ENCODE measurements at places on chromosomes 3 and 15. TPM values are rescaled to one million over a fixed set of nuclear protein-coding genes. Genes with fewer than 3 reads are reported as not detected.

Gene VGLL3
- total RNA-seq, result 0.14 TPM

DNA sequence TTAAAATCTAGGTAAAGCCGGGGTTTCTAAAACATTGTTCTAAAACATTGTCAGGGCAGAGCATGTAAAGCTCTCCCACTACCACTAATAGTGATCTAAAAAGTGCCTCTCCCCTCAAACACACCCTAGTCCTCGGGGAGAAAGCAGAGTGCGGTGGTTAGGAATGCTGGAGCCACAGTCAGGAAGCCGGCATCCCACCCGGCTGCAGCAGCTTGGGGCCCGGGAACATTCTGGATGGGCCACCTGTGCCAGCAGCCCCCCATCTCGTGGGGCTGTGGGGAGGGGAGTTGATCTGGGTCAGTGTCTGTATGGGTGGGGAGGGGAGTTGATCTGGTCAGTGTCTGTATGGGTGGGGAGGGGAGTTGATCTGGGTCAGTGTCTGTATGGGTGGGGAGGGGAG lies 176.9 kb downstream of the APBA2 start:
- no peak for DNase-seq

DNA sequence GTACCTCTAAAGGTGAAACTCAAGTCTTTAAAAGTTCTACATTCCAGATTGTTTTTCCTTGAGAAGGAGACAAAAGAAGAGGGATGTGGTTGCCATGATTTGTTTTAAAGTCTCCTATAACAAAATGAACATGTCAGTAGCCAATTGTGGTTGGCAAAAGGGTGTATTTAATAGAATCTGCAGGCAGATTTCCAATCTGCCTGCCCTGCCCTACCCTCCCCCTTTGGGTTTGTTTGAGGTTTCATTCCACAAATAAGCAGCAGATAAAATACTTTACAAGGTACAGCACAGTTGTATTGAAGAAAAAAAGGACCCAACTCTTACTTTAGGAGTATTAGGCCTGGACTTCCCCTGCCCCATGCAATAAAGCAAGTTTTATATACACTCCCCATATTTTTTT lies 59.5 kb downstream of the MLH1 start:
- no peak for DNase-seq

Gene MINAR1
- total RNA-seq, result 0.63 TPM

DNA sequence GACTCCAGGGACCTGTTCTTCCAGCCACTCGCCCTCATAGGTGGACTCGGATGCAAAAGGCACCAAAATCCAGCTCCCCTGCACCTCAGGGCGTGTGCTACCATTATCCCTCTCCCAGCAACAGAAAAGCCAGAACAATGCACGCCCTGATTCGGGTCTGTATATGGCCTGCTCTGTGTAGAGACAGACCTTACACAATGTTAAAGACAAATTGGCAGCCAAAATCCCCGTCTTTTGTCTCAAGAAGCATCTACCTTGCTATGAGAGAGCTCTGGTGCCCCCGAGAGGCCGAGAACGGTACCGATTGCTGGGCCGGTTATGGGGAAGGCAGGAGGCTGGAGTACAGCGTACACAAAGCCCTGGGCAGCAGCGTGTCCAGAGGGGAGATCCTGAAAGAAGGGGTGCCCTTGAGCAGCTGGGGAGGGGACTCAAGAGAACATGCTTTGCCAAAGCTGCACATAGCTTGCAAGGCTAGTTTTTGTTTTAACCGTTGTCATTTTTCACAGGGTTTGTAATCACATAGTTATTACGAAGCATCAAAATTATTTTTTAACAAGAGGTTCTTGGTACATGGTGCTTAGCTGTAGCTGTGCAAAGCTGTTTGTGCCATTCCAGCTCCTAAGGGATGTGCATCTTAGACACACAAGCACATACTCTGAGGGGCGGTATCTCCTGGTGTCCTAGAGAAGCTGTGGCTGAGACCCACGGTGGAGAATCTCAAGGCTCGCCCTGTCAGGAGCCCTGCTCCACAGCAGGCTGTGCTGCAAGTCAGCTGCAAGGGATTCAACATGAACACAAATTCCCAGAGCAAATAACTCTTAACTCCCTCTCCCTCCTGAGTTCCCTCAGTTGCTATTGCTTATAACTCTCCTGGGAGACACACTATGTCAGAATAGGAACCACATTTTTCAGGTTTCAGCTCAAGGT lies 461.5 kb upstream of the PPP2R3A start:
- DNase-seq, result no peak

GRCh38 chr3:65006300-65006739 lies 318.5 kb upstream of the ADAMTS9 start:
- DNase-seq, result no peak

Gene LMOD3
- not detected for total RNA-seq

Gene CCRL2
- total RNA-seq, result 0.43 TPM

DNA sequence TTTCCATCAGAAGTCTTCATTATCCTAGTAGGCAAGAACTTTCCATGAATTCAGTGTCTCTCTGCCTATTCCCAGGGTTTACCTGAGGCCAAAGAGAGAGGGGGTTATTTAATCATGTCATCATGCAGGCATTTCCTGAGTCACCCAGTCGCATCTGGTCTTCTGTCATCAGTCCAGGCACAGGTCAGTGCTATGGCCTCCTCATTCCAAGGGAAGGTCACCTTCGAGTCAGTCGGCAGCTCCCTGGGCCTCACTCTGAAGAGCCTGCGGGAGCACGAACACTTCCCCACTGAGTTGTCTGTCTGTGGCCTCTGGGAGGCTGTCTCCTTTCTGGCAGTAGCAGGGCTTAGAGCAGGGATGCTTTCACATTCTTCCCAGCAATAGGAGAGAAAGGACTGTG lies 26.2 kb upstream of the LRTM1 start:
- no peak for DNase-seq

Gene LYZL4
- not detected for total RNA-seq

Gene FGF7
- not detected for total RNA-seq

Gene ALPK3
- 0.13 TPM for total RNA-seq

DNA sequence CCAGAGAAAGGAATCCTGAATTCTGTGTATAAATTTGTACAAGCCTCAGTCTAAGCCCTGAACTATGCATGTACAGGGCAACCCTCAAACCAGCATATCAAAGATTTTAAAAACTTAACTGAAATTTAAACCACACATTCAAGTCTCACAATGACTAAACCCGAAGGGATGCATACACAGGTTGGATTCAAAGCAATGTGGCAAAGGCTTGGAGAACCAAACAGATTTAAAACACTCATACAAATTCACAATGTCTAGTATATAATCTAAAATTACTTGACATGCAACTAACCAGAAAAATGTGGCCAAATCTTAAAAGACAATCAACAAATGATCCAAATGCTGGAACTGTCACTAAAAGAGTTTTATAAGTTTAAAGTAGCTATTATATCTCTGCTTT lies 36.4 kb downstream of the CEP152 start:
- DNase-seq, result no peak
